ENCODE measurements at places on chromosomes 12 and 14.
A peak's percentile ranks its signal among the peaks of the same experiment; 100 is the strongest.

- H3K4me3 ChIP-seq = no peak overlapping the region
- H3K27me3 ChIP-seq = peaks cover 27% of the 10 kb centered on the region
- no peaks in the 10 kb centered on the region for H3K36me3 ChIP-seq
- DNase-seq = no peak
- H3K27ac ChIP-seq = no peak overlapping the region
Observed at GRCh38 chr14:64324895-64325294, 30.7 kb upstream of the ESR2 start.

DNA sequence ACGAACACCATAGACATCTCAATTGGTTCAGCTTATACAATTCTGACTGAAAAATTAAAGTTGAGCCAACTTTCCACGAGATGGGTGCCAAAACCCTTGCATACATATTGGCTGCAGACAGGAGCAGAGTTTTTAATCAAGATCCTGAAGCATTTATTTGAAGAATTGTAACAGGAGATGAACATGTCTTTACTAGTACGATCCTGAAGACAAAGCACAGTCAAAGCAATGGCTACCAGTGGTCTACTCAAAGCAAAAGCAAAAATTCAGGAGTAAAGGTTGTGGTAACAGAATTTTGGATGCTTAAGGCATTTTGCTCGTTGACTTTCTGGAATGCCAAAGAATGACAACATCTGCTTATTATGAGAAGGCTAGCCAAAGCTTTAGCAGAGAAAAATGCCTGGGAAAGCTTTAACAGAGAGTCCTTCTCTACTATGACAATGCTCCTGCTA lies 20.7 kb downstream of the ZDHHC17 start:
- peaks cover 11% of the 10 kb centered on the region for H3K4me1 ChIP-seq
- H3K36me3 ChIP-seq = peaks cover 19% of the 10 kb centered on the region
- no peak for DNase-seq
- H3K27me3 ChIP-seq = no peaks in the 10 kb centered on the region
- no peak overlapping the region for H3K4me3 ChIP-seq
- H3K27ac ChIP-seq = no peak overlapping the region

GRCh38 chr12:44357494-44357893 lies 518.6 kb downstream of the NELL2 start:
- no peaks in the 10 kb centered on the region for H3K4me1 ChIP-seq
- no peak for DNase-seq
- no peaks in the 10 kb centered on the region for H3K27me3 ChIP-seq

DNA sequence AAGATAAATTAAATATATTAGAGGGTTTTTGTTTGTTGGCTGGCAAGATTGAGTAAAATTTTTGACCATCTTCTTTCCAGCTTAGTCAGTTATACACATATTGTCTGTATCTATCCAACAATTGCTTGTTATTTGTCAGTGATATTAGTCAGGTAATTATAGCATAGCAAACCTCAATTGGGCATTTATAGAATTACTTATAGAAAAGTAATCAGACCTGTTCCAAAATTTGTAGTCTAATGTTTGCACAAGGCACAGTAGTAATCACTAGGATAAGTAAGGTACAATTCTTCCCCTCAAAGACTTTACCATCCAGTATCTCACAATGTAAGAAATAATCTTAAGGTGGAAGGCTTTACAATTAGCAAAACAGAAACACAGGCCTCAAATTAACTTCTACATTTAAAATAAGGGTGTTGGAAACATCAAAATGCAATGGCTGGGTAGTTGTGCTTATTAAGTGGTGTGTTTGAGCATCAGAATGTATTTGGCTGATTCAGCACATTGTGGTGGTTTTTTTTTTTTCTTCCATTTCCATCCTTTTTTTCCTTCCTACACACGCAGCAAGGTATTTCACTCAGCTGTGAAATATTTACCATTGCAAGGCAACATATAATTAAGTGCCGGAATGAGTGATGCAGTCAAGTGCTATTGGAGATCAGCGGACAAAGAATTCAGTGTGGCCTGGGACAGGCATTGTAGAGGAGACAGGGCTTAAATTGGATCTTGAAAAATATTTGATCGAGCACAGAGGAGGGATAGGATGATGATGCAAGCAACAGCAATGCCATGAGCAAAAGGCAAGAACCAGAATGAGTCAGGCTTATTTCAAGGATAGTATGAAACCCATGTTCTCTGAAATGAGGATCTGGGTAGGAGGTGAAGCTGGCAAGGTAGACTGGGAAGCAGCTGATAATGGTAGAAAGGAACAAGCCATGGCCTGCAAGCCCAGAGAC lies 178.2 kb downstream of the AKAP6 start:
- DNase-seq = no peak
- H3K27ac ChIP-seq = no peak overlapping the region
- no peaks in the 10 kb centered on the region for H3K4me1 ChIP-seq
- no peaks in the 10 kb centered on the region for H3K27me3 ChIP-seq
- no peaks in the 10 kb centered on the region for H3K36me3 ChIP-seq

DNA sequence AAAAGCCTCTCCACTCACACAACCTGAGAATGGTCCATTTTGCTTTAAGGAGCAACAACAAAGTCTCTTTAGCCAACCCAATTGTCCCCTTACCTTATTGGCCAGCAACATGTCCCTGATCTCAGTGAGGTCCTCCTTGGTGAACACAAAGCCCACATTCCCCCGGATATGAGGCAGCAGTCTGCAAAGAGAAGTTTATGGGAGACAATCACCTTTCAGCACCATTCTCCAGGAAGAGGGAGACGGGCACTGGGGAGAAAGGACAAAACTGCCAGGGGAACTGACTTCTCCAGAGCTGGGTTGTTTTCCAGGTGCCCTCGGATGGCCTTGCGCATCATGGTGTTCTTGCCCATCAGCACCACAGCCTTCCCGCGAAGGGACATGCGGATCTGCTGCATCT lies 1.9 kb downstream of the RPLP0 start:
- H3K36me3 ChIP-seq = peaks cover 61% of the 10 kb centered on the region
- no peak for DNase-seq
- peak overlapping the region; percentile 98 for H3K4me3 ChIP-seq
- H3K27me3 ChIP-seq = no peaks in the 10 kb centered on the region
- H3K4me1 ChIP-seq = peaks cover 32% of the 10 kb centered on the region

Data from activated T-helper 2 cell treated with anti-CD3 and anti-CD28 coated beads, Interferon-gamma antibody, Interleukin-2, Interleukin-4, amounts not matched to agents 10 μg/mL and 5 μg/mL and 100 μg/mL, durations not matched to agents 14 hours and 24 hours and 36 hours (primary cell).